ENCODE measurements at places on chromosomes 11 and 22.

DNA sequence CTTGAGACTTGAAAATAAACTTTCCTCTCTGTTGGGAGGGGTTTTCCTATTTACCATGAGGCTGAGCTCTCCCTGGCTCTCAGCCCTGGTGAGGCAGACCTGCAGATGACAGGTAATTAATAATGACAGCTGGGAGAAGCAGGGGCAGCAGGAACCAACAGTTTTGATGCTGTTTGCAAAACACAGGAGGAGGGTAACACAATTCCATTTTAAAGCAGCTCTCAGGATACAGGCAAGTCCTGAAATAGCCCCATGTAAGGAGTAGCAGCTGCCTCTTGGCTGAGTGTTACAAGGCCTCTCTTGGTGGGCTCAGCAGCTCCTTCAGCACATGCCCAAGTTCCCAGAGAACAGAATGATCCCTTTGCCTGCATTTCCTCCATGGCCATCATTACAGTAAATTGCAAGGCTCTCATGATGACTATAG, 13.3 kb downstream of the PARVA start:
- no peak for DNase-seq

GRCh38 chr11:17923217-17923616, 89.6 kb downstream of the SERGEF start:
- DNase-seq = no peak

- no peak for DNase-seq
Measured at GRCh38 chr11:64790205-64791095, 12.1 kb upstream of the SF1 start.

GRCh38 chr11:65032216-65032615, 5.0 kb downstream of the SNX15 start:
- DNase-seq = no peak

GRCh38 chr22:24697621-24698082, 76.9 kb downstream of the PIWIL3 start:
- no peak for DNase-seq

GRCh38 chr11:72700146-72700545, 25.9 kb upstream of the PDE2A start:
- DNase-seq = no peak

- DNase-seq = no peak
Measured at GRCh38 chr11:79794484-79795393, 353.9 kb upstream of the TENM4 start.

- peak; percentile 85 for DNase-seq
Measured at GRCh38 chr11:3049430-3050243, 7.6 kb downstream of the CARS1 start.

GRCh38 chr11:65593518-65594414, 1.8 kb downstream of the KCNK7 start:
- DNase-seq = no peak

DNA sequence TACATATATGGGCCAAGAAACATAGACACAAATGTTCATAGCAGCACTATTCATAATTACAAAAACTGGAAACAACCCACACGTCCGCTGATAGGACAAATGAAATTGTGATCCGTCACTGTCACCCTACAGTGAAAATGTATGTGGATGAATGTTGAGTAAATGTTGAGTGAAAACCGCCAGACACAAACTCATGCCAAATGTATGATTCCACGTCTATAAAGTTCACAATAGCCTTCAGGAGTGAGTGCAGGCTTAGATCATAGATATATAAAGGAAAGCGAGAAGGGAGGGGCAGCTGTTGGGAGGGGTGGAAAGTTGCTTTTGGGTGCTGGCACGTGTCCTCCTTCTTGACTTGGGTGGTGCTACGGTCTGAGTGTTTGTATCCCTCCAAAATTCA, 33.6 kb downstream of the DBX1 start:
- no peak for DNase-seq

DNA sequence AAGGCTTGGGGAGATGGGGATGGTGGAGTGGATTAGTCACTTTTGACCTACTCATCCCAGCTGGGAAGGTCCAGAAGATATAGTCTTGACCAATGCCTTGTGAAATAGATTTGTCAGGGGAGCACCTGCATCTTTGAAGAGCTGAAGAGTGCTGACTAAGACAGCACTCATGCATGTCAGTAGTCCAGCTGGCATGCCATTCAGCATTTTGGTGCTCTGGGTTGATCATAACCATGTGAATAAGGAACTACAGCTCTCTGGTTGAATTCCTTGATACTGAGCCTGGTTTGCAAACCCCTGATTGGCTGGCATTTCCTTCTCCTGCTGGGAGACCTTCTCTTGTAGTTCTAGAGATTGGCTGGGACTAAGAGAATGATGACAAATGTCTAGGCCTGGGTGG, 106.8 kb upstream of the ALX4 start:
- no peak for DNase-seq

GRCh38 chr11:116851626-116852025, 14.2 kb upstream of the APOA1 start:
- peak; percentile 15 for DNase-seq

DNA sequence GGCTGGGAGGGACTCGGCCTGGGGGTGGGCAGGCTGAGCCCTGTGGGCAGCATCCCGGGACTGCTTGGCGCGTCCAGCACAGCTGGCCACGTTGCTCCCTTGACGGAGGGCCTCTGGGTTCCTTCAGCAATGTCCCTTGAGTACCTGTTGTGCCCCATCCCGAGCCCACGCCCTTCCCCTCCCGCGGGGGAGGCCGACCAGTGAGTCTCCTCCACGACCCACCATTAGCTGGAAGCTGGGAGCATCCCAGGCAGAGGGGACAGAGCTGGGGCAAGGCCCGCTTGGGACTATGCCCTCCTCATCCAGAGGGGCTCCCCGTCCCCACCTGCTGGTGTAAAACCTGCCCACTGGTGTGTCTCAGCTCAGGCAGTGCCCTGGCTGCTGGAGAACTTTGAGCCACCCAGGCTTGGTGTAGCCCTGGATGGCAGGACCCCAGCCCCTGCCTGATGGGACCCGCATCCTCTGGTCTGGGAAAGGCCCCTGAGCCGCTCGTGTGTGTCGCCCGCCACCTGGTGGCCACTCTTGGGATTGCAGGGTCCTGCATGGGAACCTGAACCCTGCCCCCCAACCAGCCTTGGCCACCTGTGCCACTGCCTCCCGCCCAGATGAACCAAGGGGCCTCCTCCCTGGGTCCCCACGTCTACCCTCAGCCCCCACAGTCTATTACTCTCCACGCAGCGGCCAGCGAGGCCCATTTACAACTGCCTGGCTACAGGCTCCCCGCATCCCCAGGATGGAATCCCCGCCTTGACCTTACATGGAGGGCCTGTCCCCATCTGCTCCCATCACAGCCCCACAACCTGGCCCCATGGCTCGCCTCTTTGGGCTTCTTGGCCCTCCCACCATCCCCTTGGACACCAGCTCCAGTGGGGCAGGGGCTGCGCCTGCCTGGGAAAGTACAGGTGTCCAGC, 16.6 kb upstream of the ARHGAP8 start:
- peak; percentile 85 for DNase-seq

DNA sequence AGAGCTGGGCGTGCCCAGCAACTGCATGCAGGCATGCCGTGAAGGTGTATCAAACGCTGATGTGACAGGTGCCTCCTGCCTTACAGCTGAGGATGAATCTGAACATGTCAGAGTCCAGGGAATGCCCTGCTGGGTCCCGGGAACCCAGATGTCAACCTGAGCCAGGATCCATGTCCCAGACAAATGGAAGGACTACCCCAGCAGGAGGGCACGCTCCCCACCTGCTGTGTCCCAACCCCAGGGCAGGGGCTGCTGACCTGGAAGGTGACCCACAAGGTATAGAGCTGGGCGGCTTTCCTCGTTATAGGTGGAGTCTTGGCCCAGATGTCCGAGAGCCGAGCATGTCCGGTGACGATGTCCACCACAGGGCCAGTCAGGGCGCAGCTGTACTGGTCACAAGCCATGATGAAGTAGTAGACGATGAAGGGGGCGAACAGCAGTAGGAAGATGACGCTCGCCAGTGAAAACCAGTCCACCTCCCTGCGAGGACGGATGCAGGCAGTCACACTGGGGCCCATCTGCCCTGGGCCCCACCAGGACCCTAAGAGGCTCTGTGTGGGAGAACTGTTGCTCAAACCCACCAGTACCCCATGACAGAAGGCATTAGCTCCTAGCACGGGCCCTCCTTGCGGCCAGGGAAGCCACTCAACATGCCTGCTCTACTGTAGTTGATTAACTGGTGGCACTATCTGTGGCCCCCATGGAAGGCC, 4.3 kb downstream of the DHCR7 start:
- no peak for DNase-seq

- no peak for DNase-seq
Measured at GRCh38 chr11:94799726-94800125, 31.6 kb downstream of the AMOTL1 start.

- DNase-seq = no peak
Measured at GRCh38 chr11:114799476-114799875, 121.1 kb downstream of the NXPE2 start.

DNA sequence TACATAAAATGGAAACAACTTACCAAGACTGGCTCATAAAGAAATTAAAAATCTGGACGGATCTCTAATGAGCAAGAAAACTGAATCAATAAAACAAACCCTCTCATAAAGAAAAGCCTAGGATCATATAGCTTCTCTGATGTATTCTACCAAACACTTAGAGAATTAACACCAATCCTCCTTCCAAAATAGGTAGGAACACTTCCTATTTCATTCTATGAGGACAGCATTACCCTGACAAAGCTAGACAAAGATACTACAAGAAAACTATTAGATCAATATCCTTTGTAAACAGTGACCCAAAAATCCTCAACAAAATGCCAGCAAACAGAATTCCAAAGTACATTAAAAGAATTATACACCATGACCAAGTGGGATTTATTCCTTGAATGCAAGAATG, 52.9 kb upstream of the CLTCL1 start:
- no peak for DNase-seq

GRCh38 chr22:21642584-21643448, 714 bp downstream of the SDF2L1 start:
- DNase-seq = peak; percentile 33

- DNase-seq = peak; percentile 15
Measured at GRCh38 chr11:46237248-46238077, 40.0 kb upstream of the CREB3L1 start.

DNA sequence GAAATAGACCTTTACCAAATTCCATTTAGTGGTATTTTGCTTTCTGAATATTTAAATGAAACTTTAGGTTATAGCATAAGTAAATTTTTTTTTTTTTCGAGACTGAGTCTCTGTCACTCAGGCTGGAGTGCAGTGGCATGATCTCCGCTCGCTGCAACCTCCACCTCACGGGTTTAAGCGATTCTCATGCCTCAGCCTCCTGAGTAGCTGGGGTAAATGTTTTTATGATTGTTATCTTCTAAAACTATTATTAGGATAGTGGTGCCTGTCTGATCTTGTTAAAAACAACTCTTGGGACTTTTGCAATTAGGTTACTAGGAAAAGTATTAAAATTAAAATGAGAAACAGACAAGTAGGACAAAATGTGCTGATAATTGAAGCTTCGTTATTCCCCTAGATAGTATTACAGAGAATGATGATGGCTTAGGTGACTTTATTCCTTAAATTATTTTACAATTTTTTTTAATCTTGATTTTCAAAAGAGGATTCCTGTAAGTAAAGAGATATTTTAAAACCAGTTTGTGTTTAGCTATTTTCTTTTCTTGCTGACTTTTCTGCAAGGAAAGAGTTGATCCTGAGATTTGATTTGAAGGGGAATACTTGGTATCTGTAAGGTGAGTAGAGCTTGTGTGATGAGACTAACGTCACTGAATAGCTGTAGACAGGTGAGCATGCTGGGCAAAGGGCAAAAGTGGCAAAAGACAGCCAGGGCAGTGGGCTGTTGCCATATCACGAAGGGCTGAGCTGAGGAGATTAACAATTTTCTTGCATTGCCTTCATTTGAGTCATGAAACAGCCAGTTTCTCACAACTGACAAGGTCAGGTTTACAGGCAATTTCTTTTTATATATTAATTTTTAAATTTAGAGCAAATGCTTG, 20.8 kb downstream of the CRKL start:
- DNase-seq = no peak

DNA sequence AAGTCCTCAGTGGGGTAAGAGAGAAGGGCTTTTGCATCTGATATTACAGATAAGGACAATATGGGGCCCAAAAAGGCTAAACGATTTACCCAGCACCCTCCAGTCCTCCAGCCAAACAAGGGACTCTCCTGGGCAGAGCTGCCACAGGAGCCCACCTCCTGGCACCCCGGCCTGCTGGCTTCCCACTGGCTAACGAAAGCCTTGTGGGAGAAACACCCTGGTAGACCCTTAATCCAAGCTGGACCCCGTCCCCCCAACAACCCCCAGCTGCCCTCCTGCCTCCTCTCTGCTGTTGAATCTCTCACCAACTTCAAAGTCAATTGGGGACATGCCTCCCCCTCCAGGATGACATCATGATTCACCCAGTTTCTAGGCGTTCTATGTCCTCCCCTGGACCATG, 10.8 kb downstream of the C1QTNF6 start:
- no peak for DNase-seq

GRCh38 chr11:77868744-77869143, 47.8 kb downstream of the AAMDC start:
- no peak for DNase-seq

GRCh38 chr11:110059706-110060463, 33.3 kb upstream of the ZC3H12C start:
- no peak for DNase-seq
